NCI-H446 (cell line): ENCODE measurements at places on chromosomes 16 and 17.

- no peak for DNase-seq
Observed at GRCh38 chr17:60328679-60329078, 63.3 kb downstream of the USP32 start.

GRCh38 chr16:1572673-1573072 lies 39.2 kb downstream of the IFT140 start:
- no peak for DNase-seq

DNA sequence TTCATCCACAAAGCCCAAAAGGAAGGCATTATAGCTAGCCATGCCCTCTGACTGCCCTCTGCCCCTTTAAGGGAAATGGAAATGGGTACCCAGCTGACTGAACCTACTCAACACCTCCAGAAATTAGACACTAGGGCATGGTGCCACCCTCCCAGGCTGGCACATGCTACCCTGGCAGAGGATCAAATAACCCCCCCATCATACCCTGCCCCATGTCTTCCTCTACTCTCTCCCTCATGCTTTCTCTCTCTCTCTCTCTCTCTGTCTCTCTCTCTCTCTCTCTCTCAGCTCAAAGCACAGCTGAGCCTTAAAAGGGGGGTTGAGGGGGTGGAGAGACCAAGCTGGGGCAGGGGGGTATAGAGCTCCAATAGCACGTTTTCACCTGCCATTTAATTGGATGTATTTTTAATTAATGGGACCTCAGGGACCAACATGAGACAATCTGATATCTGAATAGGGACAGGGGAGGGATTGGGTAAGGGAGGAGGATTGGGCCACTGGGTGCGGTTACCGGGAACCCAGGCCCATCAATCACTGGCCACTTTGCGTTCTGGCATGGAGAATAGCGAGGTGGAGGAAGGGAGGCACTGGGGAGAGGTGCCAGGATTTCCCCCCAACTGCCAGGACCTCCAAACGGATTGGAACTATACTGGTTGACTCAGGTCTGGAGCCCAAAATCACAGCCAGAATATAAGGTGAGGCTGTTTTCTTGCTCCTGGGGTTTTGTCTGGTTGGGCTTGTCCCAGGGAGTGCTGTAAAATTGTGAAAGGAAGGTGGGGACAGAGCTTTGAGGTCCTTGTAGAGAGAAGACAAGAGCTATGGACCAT lies 57.8 kb downstream of the NEUROD2 start:
- DNase-seq, result no peak

- DNase-seq, result no peak
Observed at GRCh38 chr17:288802-289356, 63.7 kb downstream of the RPH3AL start.

- no peak for DNase-seq
Observed at GRCh38 chr16:58425245-58425644, 33.0 kb downstream of the GINS3 start.

DNA sequence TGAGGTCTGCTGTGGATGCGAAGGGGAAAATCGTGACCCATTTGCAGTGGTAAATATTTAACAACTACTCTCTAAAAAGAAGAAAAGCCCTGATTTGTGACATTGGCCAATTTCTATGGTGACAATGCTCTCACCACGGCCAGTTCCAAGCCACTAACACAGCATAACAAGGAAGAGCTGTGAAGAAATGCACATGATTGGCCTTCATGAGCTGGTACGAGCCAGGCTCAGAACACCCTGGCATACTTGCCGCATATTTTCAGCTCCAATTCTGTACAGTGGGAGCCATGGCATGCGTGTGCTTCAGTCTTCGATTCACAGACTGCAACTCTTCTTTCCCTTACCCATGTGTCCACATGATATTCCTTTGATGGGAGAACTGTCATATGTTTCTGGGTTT lies 363.9 kb upstream of the CDH5 start:
- DNase-seq, result no peak

DNA sequence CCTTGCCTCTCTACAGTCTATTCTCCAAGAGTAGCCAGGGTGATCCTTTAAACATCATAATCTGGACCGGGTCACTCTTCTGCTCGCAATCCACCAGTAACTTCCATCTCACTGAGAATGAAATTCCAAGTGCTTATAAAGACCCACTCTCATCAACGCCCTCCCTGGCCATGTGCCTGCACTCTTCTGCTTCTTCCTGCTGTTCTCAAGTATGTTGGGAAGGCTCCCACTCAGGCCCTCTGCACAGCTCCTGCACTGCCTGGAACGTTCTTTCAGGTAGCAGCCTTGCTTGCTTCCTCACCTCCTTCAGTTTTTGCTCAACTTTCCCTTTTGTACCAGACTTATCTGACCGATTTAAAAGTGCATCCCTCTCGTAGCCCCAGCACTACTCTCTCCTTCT lies 44.4 kb downstream of the BRD7 start:
- no peak for DNase-seq

- DNase-seq, result no peak
Observed at GRCh38 chr17:19254651-19255050, 17.5 kb downstream of the EPN2 start.

- DNase-seq, result no peak
Observed at GRCh38 chr17:77189148-77189547, 48.4 kb downstream of the SEC14L1 start.

DNA sequence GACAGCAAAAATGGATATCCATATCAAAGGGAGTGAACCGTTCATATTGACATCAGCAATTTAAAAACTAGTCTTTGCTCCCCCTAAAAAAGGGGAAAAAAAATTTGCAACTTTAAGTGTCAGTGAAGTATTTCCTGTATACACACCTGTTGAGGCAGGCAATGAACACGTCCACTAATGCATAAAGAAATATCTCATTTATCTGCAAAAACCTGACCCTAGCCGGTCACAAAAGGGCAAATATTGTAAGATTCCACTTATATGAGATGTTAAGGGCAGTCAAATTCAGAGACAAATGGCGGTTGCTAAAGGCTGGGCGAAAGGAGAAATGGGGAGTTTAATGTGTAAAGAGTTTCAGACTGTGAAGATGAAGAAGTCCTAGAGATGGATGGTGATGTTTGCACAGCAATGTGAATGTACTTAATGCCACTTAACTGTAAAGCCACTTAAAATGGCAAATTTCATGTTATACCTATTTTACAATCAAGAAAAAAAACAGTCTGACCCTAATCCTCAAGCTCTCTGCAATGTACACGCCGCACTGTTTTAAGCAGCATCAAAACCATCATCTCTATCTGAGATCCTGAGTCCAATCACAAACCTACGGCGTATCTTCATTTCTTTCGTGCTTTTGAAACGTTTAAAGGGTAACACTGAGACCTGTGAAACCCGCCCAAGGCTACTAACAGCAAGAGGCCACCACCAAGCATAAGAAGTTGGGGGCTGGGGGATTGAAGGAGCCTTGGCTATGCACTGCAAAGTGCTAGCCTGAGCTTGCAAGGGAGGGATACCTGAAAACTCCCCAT lies 1.1 kb downstream of the PARN start:
- DNase-seq, result no peak

DNA sequence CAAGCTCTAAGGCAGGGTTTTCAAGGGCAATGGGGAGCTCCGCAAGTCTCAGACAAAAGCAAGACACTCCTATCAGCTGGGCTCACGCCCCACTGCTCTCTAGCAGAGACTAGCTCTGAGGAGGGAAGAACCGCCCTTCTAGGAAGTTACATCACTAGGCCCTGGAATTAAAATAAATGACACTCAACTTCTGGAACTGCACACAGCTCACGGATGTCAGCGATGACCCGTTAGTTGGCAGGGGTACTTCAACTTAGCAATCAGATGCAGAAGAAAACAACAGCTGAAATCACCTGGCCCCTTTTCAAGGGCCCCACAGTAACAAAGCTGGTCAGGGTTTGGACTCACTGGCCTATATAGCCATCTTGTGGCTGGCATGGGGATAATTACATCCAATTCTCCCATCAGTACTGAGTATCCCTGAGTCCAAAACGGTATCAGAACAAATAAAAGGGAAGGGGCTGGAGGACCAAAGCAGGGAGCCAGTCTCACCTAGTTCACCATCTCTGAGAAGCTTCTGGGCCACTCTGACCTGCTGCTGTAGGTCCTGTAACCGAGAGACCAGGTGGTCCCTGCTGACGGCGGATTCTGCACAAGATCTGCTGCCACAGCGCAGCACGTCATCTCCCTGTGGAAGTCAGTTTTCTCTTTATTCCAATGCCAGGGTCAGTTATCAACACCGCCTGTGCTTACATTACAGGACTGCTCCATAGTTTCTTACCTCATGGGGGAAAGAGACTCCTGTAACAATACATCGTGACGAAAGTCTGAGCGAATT lies 22.2 kb downstream of the SERPINF1 start:
- no peak for DNase-seq

DNA sequence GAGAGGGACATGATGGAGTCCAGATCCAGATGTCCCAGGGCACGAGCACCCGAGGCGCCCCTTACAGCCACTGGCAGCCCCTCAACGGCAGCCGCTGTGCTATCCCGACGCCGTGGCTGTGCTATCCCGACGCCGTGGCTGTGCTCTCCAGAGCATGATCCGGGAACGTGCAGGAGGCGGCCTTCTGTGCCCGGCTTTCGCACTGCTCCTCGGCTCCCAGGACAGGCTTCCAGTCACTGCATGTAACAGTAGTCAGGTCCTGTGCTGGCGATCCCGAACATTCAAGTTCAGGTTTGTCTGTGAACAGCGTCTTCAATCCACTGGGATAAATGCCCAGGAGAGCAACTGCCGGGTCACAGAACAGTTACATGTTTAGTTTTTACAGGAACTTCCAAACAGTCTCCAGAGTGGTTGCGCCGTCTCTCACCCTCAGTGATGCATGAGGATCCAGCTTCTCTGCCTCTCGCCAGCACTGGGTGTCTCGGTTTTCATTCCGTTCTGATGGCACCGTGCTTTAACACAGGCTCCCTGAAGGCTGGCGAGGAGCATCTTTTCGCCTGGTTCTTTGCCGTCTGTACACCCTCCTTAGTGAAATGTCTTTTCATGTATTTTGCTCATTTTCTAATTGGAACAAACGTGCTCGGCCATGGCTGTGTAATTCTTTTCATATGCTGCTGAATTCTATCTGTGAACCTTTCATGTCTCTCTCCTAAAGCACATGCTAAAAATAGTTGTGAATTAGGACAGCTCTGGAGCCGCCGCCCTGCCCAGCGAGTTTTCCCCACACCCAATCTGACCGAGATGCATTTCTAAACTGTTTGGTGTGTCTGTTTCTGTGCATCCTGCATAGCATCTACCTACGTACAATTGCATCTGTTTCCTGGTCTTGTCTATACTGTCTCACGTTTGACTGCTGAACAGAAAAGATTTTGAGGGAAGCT lies 72.6 kb upstream of the METRNL start:
- no peak for DNase-seq

DNA sequence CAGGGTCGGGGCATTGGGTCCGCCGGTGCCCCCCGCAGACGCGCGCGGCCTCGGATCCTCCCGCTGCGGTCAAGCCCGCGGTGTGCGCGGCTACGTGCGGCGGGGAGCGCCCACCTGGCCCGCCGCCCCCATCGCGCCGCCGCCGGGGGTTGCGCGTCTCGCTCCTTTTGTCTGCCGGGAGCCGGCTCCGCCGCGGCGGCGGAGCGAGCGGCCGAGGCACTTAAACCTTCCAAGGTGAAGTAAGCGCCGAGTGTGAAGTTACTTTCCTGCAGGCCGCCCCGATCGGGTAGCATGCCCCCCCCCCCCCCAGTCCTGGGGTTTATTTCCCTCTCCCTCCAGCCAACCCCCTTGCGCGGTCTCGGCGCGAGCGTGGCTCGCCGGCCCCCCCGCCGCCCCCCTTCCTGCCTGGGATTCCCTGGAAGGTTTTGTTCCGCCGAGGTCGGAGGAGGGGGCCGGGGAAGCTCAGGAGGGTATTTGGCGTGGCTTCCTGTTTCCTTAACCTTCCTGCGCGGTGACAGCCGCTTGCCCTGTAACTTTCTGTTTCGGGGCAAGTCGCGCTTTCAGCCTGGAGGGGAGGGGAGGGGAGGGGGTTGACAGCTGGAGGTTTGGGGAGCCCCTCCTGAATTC lies 56.6 kb upstream of the GSE1 start:
- no peak for DNase-seq

DNA sequence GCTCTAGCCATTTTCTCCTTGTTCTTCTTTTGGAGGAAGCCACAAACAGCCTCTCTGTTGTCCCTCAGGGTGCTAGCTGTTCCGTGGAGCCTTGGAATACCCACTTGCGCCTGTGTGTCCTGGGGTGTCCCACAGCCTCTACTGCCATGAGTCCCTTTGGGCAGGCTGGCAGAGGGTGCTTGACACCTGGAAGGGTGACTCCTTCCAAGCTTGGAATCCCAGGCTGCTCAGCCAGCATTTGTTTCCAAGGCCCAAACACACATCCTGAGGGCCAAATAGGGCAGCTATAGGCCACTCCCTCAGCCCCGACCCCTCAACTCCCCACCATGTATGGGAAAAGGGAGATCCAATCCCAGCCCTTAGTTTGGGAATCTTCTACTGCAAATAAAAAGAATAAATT lies 14.9 kb downstream of the ZNHIT3 start:
- no peak for DNase-seq

DNA sequence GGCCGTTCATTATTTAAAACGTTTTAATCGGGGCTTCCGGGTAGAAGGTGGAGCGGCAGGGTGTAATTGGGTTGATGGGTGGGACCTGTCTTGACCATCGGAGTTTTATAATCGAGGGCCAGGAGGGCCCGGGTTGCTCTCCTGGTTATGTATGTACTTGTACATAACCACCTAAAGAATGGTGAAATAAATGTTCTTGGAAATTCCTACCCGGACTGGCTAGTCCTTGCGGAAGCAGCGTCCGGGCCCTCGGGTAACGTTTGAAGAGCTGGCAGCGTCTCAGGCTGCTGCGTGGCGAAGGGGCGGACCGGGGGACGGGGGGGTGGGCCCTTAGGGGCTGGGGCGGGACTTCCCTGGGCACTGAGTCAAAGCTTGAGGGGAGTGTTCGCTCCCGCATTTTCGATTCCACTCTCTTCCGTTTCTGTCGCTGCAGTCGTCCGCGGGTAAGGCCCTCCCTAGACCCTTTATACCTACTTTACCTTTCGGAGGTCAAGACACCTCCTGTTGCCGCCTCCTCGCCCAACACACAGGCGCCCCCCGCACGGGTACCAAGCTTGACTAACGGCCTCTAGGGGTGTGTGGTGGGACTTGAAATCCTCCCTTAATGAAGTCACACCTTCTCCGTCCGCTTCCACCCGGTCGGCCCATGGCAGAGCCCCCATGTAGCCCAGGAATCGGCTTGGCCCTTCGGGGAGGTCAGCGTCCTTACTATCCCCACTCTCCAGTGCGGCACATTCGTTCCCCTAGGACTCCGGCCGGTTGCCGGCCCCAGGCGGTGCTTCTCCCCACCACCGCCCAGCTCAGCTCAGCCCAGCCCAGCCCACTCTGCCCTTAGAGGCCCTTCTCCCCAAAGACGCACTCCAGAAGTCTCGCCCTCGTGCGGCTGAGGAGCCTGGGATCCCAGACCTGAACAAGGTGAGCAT lies at the start of gene TMEM106A:
TSS of gene TMEM106A (plus strand) at position 396 of the 923 bp plus-strand sequence. CDS start 1,167 bp downstream, outside the sequence.
- no peak for DNase-seq

GRCh38 chr16:17313085-17313611 lies 157.6 kb downstream of the XYLT1 start:
- no peak for DNase-seq

DNA sequence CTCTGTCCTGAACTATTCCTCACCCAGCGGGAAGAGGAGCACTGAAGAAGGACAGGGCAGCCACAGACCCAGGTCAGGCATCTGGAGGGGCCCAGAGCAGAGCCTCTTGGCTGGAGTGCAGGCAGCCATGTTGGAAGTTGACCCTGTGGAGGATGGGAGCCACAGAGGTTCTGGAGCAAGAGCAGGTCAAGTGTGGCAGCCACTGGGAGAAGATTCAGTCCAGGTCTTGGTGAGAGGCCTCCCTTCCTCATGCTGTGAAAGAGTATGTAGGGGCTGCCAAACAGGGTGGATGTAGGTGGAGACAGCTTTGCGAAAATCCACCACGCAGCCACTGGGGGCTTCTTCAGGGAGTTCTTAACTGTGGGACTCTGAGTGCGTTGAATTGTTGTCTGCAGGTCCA lies 590 bp upstream of the CD79B start:
- DNase-seq, result no peak

GRCh38 chr16:56728980-56729734 lies 772 bp upstream of the NUP93 start:
- DNase-seq, result no peak
